ENCODE measurements at places on chromosomes 4 and X.

GRCh38 chrX:45804276-45804675 lies 603.6 kb upstream of the DIPK2B start:
- no peak for DNase-seq

DNA sequence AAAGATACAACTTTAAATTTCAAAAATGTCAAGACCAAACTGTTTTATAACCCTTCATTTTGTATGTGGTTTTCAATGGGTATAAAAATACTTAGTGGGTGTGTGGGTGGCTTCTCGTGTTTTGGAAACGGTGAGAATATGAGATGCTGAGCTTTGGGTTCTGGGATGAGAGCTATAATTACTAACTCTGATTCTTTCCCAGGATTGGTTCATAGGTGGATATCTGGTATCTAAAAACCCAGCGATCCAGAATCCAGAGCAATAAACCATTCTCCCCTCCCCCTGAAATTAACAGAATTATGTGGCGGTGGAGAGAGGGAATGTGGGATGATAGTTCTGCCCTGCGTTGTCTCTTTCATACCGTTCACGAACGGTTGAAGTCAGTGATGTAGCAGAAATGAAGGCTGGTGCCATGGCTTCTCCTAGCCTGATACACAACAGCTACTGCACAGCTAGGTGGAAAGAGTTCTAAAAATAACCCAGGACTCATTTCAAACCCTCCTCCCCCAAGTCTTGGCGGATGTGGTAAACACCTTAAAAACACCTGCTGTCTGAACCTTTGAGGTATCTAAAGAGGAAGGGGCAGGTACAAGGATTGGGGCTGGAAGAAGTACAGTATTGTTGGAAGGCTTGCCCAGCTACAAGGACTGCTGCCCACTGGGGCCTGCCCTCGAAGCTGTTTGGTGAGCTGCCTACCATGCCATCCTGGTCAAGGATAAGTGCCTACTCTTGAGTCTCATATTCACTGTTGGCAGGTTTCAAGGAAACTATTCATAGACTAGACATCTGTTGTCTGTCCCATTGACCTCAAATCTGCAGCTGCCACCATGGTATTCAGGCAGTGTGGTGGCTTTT lies 44.5 kb downstream of the SEPTIN11 start:
- no peak for DNase-seq

DNA sequence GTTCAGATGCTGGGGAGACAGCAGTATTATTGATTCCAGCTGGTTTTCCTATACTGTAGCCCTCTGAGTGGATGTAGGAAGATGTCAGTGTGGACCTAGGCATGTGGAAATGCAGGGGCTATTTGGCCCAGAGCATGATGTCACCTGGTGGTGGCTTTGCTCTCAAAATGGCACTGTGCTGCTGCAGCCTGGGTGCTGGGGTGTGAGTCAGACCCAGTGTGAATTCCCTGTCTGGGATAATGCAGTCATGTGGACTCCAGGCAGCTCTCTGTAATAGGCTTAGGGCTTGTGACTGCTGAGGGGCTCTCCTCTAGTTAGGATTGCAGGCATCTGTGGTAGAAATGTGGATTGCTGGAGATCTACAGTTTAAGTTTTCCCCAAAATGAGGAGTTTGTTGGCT lies 70.7 kb downstream of the DCAF8L2 start:
- no peak for DNase-seq

- no peak for DNase-seq
Measured at GRCh38 chr4:184380707-184381106, 93.6 kb downstream of the IRF2 start.

GRCh38 chr4:26242451-26242850 lies 78.4 kb upstream of the RBPJ start:
- DNase-seq = no peak

DNA sequence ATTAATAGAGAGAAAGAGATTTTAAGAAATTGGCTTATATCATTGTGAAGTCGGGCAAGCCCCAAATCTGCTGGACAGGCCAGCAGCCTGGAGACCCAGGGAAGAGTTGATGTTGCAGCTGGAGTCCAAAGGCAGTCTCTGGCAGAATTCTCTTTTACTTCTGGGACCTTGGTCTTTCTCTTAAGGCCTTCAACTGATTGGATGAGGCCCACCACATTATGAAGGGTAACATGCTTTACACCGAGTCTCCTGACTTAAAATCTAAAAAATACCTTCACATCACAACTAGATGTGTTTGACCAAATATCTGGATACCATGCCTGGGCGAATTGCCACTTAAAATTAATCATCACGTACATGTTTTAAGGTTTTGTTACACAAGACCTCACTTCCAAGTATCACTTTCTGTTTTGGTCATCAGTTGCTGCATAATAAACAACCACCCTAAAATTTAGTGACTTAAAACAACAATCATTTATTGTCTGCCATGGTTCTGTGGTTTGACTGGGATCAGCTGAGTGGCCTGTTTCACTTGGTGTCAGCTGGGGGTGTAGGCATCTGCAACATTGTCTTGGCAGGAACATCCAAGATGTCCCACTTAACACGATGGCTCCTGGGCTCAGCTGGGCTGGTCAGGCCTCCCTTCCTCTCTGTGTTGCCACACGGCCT lies 3.4 kb downstream of the CD38 start:
- no peak for DNase-seq

DNA sequence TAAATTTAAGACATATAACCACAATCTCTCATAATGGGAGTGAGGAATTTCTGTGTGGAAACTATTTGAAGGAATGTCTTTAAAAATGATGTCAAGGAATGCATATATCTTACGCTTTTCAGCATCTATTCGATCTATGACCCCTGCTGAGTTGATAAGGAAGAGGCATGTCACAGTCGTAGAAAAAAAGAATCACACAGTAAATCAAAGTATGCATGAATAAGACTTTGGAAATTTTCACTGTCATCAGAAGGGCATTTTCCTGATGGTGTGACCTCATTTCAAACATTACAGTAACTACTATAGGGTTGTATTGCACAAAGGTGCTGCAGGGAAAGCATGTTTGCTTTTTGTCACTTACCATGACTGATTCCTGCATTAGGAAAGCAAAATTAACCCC lies 41.5 kb downstream of the REELD1 start:
- no peak for DNase-seq

DNA sequence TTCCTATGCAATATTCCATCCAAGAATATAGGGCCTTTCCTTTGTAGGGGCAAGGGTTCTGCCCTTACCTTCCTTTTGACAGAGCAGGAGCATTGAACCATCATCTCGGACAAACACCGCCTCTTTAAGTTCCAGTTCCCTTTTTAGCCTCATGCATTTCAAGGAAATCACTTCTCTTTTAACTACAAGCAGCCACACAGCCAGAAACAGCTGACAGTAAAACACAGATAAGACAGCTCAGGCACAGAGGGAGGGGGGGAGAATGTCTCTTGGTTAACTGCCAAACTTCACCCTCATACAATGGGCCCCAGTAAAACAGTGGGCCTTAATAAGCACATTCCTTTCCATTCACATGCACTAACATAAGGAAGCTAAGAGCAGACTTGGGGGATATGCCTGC lies 648.3 kb downstream of the GABRG1 start:
- no peak for DNase-seq

All from NCI-H1048 (cell line).